ENCODE measurements at places on chromosomes 12 and 14. TPM values are rescaled to one million over a fixed set of nuclear protein-coding genes. Genes with fewer than 3 reads are reported as not detected.

- DNase-seq = no peak
Measured at GRCh38 chr14:99596772-99597171, 7.2 kb downstream of the CCDC85C start.

DNA sequence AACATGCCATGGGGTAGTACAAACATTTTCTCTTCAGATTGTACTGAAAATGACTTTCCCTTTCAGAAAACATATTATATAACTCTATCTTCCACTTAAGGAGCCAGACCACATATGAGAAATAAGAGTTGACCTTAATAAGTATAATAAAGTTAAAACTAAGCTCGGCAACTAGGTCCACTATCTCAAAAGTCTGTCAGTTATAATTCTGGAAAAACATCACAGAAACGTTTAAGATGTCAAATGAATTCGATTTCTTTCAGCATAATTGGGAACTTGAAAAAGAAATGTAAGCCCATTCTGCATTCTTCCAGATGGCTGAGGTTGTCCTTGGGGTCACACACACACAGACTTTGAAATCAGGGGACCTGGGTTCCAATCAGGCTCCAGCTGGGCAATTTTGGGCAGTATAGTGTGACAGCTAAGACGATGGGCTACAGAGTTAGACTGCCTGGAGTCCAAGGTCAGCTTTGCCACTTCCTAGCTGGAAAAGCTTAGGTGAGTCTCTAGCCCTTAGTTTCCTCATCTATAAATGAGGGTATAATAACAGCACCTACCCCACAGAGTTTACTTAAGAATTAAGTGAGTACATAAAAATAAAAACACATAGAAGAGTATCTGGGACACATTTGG, 75.6 kb downstream of the PPP2R5E start:
- DNase-seq = no peak

The PLEKHD1 gene
- total RNA-seq = 4.3 TPM

GRCh38 chr12:40508421-40508820, 183.8 kb upstream of the CNTN1 start:
- DNase-seq = no peak

The RHOJ gene
- 10.3 TPM for total RNA-seq

DNA sequence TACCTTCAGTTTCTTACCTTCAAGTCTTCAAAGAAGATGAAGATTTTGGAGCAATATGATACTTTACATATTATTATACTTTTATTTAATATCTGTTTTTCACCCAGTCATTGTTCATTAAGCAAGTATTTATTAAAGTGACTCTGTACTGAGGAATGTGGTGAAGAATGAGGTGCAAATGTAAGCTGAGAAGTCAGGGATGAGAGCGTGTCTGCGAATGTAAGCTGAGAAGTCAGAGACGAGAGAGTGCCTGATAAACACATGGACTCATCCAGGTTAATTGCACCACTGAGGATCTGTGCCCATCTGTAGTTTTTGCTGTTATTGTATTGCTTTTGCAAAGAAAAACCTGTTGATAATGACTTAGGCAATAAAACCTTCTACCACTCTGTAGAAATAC, 211.9 kb upstream of the FAR2 start:
- no peak for DNase-seq

GRCh38 chr12:130127912-130128789, 34.1 kb upstream of the FZD10 start:
- DNase-seq = peak; percentile 21

- no peak for DNase-seq
Measured at GRCh38 chr14:22513066-22513812, 75.8 kb downstream of the DAD1 start.

The KRT75 gene
- total RNA-seq = not detected

DNA sequence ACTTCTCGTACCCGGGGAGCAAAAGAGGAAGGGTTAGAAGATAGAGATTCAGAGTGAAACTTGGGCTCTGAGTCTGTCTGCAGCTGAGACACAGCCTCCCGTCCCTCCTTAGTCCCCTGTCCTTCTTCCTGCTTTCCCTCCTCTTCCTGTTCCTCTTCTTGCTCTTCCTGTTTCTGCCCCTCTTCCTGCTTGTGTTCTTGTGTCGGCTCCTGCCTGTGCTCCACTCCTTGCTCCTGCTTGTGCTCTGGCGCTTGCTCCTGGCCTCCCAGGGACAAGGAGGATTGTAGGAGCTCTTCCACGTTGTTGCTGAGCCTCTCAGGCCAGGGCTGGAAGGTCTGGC, 3.0 kb downstream of the ACRBP start:
- no peak for DNase-seq

DNA sequence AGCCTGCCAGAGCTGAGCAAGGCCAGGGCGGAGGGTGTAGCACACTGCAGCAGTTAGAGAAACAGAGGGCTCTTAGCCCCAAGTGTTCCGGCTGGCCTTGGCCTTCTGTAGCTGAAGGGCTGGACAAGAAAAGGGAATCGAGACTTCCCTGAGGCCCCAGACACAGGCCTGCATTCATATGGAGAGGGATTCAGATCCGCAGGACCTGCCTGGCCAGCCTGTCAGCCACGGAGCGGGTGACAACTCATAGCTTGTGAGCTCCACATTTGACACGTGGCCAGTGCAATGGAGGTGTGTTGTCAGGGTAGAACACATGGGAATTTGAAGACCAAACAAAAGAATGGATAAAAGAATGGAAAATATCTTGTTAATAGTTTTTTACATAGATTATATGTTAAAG, 182.2 kb upstream of the GSC start:
- no peak for DNase-seq

- no peak for DNase-seq
Measured at GRCh38 chr12:127389923-127390322, 877.0 kb upstream of the TMEM132C start.

The MAP3K9 gene
- total RNA-seq = 9.8 TPM

The TRPV4 gene
- 1.3 TPM for total RNA-seq

The HCAR3 gene
- not detected for total RNA-seq

The ATG101 gene
- total RNA-seq = 48.5 TPM

DNA sequence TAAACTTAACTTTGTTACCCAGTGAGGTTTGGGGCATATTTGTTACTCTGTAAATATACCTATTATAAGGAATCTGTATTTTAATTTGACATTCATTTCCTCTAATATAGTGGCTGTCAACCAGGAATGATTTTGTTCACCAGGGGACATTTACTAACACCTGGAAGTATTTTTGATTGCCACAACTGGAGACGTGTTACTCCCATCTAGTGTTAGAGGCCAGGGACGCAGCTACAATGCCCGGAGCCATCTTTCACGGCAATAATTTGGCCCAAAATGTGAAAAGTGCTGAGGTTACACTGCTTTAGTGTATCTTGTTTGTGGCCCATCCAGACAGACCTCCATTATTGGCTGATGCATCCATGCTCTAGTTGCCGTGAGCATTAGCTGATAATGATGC, 881.3 kb upstream of the ATXN7L3B start:
- no peak for DNase-seq

The POTEG gene
- total RNA-seq = 0.11 TPM

- no peak for DNase-seq
Measured at GRCh38 chr14:99275222-99275584, 3.2 kb upstream of the BCL11B start.

The GLT8D2 gene
- 34.8 TPM for total RNA-seq

- DNase-seq = no peak
Measured at GRCh38 chr14:39241637-39242036, 7.9 kb downstream of the MIA2 start.

- DNase-seq = no peak
Measured at GRCh38 chr14:51039252-51039651, 55.7 kb downstream of the TRIM9 start.

The SSTR1 gene
- total RNA-seq = not detected

- DNase-seq = no peak
Measured at GRCh38 chr14:38187528-38187927, 20.2 kb upstream of the SSTR1 start.

DNA sequence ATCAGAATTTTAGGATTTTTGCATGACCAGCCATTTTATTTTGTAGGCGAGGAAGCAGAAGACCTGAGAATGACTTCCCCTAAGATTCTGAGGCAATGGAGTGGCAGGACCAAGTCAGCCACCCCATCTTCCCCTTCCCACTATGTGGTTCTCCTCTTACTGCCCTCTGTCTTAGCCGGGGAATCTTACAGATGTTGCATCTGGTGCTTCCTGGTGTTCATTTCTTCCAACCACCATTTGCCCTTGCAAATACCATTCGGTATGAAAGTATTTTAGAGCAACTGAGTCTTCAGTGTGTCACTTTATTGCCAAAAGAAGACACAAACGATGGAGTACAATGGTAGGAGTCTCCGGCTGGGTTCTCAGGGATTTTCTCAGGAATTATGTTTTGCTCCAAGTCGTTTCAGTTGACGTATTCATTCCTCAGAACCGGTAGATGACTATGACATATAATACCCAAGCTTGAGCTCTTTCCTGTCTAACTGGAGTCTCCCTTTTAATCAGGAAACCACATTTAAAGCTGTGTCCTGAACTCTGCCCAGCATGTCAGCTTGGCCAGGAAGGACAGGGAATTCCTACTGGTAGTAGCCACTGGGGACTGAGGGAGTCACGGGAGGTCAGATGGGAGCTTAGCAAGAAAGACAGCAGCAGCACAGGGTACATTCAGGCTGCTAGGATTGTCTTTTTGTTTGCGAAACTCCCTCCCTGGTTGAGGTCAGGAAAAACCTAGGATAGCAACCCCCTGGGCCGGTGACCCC, 87.0 kb downstream of the SAMD4A start:
- DNase-seq = peak; percentile 25

GRCh38 chr14:96497087-96497486, 5.1 kb upstream of the PAPOLA start:
- DNase-seq = no peak

- DNase-seq = no peak
Measured at GRCh38 chr12:96383991-96384390, 16.2 kb downstream of the CDK17 start.

The KRT77 gene
- not detected for total RNA-seq

DNA sequence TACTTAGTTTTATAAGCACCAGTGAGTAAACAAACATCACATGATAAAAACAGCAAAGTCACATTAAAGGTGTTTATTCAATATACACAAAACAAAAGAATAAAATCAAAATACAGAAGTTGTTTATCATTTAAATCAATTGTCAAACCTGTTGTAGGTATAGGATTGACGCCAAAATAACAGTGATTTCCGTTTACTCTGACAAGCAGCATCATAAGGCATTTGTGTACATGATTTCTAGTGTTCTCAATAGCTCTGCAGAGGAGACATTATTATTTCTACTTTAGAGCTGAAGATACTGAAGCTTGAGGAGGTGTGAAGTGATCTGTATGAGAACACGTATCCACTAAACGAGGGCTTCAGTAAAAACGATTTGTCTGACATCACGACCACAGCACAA, 171.9 kb downstream of the CCDC59 start:
- DNase-seq = no peak

GRCh38 chr14:23228812-23229211, 8.9 kb upstream of the RNF212B start:
- no peak for DNase-seq

The TSPAN19 gene
- not detected for total RNA-seq

DNA sequence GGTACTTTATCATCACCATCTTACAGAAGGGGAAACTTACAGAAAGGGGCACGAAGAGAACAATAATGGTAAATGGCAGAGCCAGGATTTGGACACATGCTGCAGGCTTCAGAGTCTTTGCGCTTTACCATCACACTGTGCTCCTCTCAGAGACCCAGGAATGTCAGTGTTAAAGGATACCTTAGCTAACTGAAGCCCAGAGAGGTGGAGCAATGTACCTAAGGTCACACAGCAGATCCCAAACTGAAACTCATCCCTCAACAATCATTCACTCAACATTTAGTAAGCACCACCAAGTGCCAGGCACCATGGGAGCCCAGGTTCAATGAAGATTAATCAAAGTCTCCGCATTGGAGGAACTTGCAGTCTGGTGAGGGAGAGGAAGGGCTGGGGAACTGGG, 8.0 kb upstream of the KRT78 start:
- no peak for DNase-seq

DNA sequence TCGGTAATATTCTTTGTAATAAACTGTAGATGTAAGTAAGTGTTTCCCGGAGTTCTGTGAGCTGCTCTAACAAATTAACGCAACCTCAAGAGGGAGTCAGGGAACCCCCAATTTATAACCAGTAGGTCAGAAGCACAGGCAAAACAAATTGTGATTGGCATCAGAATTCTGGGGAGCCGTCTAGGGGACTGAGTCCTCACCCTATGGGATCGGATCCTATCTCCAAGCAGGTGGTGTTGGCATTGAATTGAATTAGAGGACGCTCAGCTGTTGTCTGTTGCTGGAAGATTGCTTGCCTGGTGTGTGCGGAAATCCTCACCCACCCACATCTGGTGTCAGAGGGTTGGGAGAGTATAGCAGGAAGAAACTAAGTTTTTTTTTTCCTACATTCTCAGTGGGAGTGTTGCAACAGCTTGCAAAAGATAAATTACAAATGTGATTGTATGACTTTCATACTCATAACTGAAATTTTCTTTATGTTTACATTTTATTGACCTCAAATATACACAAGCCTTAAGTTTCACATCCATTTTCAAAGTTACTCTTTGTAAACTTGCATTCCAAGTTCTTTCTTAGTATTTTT, 5.5 kb downstream of the TMEM52B start:
- no peak for DNase-seq

GRCh38 chr12:27937768-27938167, 34.8 kb downstream of the PTHLH start:
- no peak for DNase-seq

GRCh38 chr14:104350463-104351185, 212.2 kb downstream of the KIF26A start:
- DNase-seq = peak; percentile 31

- no peak for DNase-seq
Measured at GRCh38 chr12:132530447-132530846, 40.5 kb downstream of the FBRSL1 start.

The GNB3 gene
- total RNA-seq = 0.39 TPM

DNA sequence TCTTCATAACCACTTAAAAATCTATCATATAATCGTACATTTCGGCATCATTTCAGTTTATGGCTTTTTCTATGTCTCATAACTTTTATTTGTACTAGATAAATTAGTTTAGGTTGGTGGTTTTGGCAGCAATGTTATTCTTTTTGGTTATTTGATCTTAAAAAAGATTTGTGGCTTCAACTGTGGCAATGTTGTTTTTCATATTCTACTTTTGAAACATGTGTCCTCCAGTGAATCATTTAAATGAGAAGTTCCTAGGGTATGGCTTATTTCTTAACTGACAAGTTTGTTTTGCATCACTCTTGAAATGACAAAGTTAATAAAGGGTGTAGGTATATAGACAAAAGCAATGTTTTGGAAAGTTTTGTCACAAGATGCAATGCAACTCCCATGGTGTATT, 11.1 kb upstream of the KITLG start:
- no peak for DNase-seq

The RERG gene
- total RNA-seq = 13.2 TPM

Measured in thyroid gland (tissue), 4 donors.